ENCODE measurements at places on chromosomes 6 and 20.

DNA sequence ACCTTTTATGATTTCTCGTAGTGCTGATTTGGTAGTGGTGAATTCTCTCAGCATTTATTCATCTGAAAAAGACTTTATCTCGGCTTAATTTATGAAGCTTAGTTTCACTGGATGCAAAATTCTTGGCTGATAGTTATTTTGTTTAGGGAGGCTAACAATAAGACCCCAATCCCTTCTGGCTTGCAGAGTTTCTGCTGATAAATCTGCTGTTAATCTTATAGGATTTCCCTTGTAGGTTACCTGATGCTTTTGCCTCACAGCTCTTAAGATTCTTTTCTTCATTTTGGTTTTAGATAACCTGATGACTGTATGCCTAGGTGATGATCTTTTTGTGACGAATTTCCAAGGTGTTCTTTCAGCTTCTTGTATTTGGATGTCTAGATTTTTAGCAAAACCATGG lies 388.7 kb downstream of the UTRN start:
- no peak for DNase-seq

- no peak for DNase-seq
Measured at GRCh38 chr20:14838663-14839628, 501.5 kb upstream of the FLRT3 start.

GRCh38 chr6:22888163-22888752 lies 318.9 kb downstream of the HDGFL1 start:
- no peak for DNase-seq

DNA sequence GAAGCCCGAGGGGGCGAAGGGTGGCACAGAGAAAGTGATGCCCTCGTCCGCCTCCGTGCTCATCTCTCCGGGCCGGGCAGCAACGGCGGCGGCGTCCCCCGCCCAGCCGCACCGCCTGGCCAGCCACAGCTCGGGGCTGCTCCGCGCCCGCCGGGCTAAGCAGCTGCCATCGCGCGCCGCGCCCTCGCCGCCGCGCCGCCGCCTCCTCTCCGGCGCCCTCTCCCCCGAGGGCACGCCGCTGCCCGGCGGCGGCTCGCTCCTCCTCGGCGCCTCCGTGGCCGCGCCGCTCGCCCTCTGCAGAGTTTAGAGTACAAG lies 225 bp downstream of the MAP3K5 start:
- no peak for DNase-seq

- DNase-seq, result no peak
Measured at GRCh38 chr6:85124472-85125354, 325.2 kb upstream of the NT5E start.

- DNase-seq, result no peak
Measured at GRCh38 chr6:134636186-134636799, 313.6 kb downstream of the ALDH8A1 start.

GRCh38 chr6:30889921-30890645 lies 5.8 kb downstream of the DDR1 start:
- DNase-seq, result no peak

- DNase-seq, result no peak
Measured at GRCh38 chr20:21967481-21967880, 262.0 kb downstream of the PAX1 start.

DNA sequence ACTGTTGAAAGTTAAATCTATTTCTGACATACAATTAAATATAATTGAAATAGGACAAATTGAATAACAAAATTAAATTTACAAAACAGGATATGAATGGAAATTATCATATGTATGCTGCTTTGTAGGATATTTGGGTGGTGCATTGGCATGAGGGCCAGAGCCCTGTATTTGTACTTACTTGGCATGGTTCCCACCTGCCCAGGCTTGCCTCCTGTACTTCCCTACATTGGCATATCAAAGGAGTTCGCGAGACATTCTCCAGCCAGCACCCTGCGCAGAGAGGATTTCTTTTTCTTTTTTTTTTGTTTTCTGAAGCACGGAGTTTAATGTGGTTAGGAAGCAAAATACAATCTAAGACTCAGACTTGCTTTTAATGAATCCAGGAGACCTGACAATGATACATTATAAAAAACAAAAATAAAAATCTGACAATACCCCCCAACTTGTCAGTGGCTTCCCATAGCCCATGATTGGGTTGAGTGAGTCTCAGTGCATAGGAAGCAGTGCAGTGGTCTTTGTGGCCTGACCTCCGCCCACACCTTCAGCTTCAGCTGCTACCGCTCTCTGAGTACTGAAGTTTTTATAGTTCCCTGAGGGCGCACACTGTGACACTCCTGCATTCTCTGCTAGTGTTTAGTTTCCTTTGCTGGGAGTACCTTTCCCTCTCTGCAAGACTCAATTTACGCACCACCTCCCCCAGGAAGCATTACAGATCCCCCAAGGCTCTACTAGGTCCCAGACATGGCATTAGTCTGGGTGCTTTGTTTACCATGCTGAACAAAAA lies 440.8 kb downstream of the UTRN start:
- no peak for DNase-seq

GRCh38 chr6:7431674-7432390 lies 42.2 kb downstream of the RIOK1 start:
- DNase-seq, result no peak

GRCh38 chr20:53948383-53949318 lies 121.7 kb downstream of the BCAS1 start:
- no peak for DNase-seq

- no peak for DNase-seq
Measured at GRCh38 chr6:152918991-152919390, 63.9 kb downstream of the FBXO5 start.

DNA sequence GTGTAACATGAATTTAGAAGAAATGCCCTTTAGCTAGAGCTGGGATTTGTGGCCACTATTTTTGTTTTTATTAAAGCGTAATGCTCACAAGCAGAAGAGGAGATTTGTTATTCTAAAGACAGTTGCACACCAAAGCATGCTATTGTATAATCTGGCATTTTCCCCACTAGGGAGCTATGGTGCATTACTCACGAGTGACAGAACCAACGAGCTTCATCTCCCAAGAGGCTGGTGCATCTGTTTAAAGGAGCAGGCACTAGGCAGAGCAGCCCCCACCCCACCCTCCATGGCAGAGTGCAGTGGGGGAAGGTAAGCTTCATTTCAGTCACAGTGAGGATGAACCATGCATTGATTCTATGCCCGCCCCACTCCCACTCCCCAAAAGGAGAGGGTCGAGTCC lies 287.3 kb upstream of the TSHZ2 start:
- DNase-seq, result no peak

- DNase-seq, result no peak
Measured at GRCh38 chr20:61730631-61731362, 334.9 kb downstream of the TAF4 start.

DNA sequence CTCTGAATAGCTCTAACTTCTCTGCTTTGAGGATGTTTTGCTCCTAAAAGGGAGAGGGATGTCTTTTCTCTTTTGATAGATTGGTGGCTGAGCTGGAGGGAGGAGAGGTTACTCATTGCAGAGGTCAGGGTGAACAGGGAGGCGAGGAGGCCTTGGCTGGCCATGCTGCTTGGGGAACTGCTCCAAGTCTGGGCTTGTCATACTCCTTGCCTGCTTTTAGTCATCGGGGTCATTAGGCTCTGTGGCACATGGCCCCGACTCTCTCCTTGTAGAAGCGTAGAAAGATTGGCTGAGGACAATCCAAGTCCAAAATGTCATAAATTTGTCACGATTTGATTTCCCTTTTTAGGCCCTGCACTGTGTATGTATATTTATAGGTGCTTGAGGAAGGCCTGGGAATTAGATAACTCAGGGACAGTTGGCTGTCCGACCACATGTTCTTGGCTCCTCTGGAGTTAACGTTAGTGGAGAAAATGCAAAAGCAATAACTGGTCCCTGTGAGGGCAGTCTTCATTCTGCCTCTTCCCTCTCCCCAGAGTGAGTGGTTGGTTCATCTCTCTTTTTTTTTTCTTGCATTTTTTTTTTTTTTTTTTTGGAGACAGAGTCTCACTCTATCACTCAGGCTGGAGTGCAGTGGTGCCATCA lies 160.1 kb downstream of the SCP2D1 start:
- DNase-seq, result no peak

DNA sequence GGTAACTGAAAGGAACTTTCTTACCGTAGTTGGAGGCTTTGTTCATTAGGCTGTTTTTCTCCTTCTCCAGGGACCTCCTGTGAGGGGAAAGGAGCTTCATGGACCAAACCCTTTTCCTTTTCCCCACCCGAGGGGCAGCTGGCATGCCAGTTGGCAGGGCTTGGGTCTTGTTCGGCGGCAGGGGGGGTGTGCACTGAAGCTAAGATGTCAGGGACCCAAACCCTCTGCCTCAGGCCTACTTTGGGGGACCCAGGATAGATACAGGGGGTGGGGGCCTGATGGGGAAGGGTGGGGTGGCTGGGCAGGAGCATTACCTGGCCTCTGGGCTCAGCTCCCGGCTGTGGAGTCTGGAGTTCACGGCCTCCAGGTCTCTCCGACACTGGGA lies 14.9 kb downstream of the CCDC167 start:
- no peak for DNase-seq

- DNase-seq, result no peak
Measured at GRCh38 chr20:63915471-63915870, 20.5 kb downstream of the DNAJC5 start.

- DNase-seq, result no peak
Measured at GRCh38 chr20:57911512-57912226, 201.9 kb upstream of the PMEPA1 start.

DNA sequence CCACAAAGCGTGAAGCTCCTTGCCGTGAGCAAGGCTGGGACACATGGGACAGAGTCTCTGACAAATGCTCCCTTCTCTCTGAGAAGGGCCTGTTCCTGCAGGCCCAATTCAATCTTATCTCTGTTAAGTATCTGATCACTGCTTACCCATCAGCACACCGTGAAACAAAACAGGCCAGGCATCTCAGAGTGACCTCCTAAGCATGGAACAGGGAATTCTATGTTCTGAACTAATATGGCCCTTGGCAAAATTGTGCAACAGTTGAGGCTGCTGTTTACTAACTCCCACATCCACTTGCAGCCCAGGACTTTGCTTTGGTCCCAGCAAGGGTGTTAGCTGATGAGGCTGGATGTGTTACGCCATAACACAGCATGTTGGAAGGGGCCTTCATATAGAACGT lies 79.2 kb downstream of the GCLC start:
- no peak for DNase-seq

GRCh38 chr6:7261032-7261841 lies 51.8 kb downstream of the SSR1 start:
- DNase-seq, result peak; percentile 4

DNA sequence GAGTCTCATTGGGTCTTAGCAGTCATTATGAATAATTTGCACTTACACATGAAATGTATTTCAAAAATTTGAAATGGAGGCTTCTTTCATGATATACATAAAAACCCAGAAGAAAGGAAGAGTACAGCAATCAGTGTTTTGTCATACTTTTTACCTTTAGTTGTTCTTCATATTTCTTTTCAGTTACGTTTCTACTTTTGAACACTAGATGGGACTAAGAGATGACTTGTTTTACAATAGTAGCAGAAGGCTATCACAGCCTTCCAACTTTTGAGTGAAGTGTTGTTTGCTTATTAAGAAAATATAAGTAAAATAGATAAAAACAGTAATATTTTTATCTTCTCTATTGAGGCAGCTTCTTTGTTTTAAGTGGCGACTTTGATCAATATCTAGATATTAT lies 58.1 kb downstream of the L3MBTL3 start:
- DNase-seq, result no peak

DNA sequence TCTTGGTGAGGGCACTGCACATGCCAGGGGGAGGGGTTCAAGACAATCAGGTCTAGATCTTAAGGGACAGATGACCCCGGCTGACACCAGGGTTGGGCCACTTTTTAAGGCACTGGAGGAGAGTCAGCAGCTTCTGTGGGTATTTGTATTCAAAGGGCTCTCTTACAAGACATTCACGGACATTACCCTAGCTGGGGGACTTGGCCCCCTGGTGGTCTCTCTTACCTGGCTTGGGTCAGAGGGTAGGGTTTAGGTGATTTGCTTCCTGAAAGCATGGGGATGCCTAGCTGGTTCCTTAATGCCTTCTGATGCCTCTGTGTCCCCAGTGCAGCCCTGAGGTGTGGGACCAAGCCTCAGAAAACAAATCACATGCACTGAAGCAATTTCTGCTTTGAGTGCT lies 354.7 kb downstream of the CDC5L start:
- no peak for DNase-seq

DNA sequence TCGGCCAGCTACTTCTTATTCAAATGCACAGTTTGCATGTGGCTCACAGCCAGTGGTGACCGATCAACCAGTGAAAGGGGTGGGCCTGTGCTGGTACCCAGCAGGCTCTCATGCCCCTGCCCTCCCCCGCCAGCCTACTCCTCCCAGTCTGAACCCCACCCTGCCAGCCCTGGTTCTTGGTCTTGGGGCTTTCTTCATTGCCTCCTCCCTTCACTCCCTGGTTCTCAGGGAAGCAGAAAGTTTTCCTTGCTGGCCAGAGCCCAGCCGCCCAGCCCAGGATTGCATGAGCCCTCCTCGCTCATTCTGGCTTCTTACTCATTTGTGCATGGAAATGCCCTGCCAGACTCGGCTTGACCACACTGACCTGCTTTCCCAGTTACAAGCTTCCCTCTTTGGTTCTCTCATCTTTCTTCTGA lies 40.8 kb downstream of the KCNK17 start:
- DNase-seq, result no peak

- DNase-seq, result no peak
Measured at GRCh38 chr6:11975353-11975977, 36.6 kb upstream of the HIVEP1 start.

DNA sequence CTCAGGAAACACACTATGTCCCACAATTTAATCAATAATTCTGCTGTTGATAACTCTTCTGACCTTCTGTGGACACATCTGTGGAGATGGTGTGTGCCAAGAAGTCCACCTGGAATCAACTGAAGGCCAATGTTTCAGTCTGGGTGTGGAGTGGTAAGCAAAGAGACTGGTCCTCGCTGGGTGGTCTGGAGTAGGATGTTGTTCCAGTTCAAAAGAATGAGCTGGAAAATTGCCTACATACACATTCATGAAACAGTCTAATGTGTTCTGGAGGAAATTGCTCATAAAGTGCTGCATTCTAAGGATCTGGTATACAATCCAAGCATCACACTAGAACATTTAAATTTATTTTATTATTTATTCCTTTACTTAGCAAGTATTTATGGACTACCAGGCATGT lies 33.9 kb upstream of the TBX18 start:
- no peak for DNase-seq

DNA sequence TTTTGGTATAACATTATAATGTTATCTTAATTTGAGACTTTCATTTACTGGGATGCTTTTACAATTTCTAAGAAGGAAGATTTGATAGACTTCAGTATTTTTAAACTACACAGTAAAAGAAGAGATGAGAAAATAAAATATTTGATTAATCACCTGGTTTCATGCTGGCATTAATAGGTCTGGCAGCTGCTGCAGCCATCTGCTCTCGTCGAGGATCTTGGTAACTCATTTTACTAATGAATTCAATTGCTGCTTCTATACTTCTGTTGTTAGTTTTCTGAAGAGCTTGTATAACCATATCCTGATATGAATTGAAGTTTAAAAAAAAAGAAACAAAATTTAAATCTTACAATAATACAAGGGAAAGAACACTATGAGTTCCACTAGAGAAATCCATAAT lies 23.0 kb downstream of the LATS1 start:
- DNase-seq, result no peak

Data from stimulated activated CD8-positive, alpha-beta memory T cell treated with anti-CD3 and anti-CD28 coated beads, Interleukin-4, amount 100 ng/mL, for 4 hours (primary cell).